Suppressor macrophage treated with lipopolysaccharide for 4 hours (primary cell): ENCODE measurements at places on chromosomes 7 and 10.

- no peak for DNase-seq
These were observed 106.2 kb upstream of the NEBL start for GRCh38 chr10:21003240-21003822.

GRCh38 chr7:88153378-88153777 lies 66.5 kb downstream of the SRI start:
- DNase-seq = no peak

DNA sequence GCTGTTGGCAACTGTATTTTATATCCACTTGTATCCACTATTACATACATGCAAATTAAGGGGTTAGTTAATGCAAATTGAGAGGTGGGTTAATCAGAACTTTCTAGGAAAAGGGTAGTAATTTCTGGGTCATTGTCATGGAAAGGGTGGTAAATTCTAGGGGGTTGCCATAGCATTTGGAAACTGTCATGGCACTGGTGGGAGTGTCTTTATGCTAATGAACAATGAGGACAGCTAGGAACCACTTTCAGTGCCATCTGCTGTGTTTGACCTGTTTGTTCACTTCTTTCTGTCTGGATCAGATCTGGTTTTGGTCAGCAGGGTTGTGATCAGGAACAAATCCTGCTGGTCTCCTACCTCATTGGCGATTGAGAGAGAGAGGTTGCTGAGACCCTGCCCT lies 283.3 kb upstream of the PRKCQ start:
- no peak for DNase-seq

DNA sequence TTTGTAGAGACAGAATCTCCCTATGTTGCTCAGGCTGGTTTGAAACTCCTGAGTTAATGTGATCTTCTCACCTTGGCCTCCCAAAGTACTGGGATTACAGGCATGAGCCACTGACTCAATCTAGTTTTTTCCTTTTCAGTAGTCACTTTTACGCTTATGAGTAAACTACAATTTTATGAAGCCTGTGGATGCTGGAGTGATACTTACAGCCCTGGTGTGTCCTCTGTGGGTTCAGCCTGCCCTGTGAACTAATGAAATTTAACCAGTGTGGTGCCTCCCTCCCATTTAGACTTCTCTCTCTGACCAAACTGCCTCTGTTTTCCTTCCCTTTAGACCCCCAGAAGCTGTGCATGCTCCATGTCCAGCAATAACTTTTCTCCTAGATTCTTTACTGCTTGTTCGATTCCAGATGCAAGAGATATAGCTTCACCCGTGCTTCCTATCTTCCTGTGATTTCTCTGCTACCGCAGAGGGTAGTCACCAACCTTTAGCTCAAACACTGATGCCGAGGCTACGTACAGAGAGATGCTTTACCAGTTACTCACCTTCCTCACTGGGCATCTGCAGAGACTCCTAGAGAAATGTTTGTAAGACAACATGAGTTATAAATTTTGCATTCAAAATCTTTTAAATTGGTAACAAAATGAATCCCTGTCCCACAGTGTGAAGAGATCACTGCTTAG lies 90.8 kb downstream of the KIAA1217 start:
- no peak for DNase-seq

- DNase-seq = peak; percentile 20
These were observed 171.4 kb upstream of the INHBA start for GRCh38 chr7:41874201-41874785.
